NAMALWA (cell line): ENCODE measurements at places on chromosomes 4 and X.

- no peak for DNase-seq
Observed at GRCh38 chrX:83004012-83004411, 504.1 kb upstream of the POU3F4 start.

GRCh38 chrX:110226931-110227330 is 91.0 kb downstream of the AMMECR1 start:
- DNase-seq, result no peak

GRCh38 chrX:20147561-20147960 is 5.9 kb upstream of the EIF1AX start:
- DNase-seq, result no peak

- DNase-seq, result peak; percentile 47
Observed at GRCh38 chrX:40096395-40097091, 1.2 kb downstream of the BCOR start.

DNA sequence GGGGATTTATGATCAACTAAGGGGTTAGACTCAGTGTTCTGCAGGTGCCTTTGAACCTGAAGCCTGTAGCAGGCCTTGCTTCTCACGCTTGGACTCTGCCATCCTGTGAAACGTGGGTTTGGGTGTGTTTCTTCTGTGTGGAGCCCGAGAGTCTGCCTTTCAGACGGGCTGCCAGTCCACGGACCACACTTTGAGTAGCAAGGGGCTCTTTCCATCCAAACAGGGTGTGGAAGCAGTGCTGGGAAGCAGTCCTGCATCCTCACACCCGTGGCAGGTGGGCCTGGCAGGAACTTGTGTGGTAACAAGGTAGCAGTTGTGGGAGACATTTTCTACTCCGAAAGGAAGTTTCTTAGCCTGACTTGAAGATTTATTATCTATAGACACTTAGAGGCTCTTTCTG is 22.7 kb downstream of the RGS12 start:
- DNase-seq, result no peak

GRCh38 chr4:151992332-151993154 is 231.7 kb upstream of the GATB start:
- no peak for DNase-seq

GRCh38 chr4:25888781-25889180 is 25.2 kb upstream of the SMIM20 start:
- no peak for DNase-seq

DNA sequence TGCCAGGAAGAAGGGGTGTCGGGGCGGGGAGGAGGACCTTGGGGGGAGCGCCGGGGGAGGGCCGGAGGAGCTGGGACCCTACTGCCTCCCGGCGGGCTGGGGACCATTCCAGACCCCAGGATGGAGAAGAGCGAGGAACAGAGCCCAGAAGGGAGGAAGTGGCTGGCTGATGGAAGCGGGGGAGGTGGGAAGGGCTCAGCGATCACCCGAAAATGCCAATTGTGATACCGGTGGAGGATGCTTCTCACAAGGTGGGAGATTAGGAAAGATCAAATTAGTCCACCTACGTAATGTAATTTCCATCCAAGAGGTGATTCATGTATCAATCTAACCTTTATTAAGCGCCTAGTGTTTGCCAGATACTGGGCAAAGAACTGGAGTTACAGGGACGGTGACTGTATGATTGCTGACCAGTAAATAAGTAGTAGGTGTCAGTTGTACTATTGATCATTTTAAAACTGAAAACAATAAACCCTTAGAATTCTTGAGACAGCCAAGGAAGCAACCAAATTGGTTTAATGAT is 452 bp upstream of the RAI2 start:
- DNase-seq, result no peak
